Left colon (tissue), 2 donors: ENCODE measurements at places on chromosomes 11 and 22.

DNA sequence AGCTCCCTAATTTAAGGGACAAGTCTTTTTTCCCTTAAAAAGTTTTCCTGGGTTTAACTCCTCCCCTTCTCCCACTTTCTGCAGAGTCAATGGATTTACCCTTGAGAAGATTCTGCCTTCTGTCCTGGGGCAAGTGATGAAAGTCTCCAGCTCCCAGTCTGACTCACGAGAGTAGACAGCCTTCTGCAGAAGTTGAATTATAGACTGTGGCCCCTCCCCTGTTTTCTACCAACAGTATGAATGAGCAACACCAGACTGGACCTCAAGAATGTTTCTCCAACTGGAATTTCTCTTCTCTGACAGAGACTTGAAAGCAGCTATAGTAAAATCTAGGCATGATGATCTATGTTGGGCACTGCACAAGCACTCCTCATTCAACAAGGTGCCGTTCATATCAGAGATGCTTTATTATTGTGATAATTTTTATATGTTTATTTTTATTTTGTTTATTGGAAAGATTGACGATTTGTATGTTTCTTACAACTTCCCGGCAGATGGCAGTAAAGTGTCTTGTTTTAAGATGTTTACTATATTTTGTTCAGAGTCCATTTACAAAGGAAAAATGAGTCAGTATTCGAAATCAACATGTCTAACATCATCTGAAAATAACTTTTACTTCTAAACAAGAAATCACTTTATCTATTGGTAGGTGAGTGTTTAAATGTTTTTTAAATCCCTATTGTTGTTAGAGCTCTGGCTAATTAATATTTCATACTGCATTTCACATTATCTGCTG, 56.6 kb downstream of the LMO2 start:
- no peak for DNase-seq

- no peak for DNase-seq
Observed at GRCh38 chr11:32139896-32140520, 49.1 kb downstream of the RCN1 start.

GRCh38 chr11:93034031-93034722, 64.7 kb downstream of the MTNR1B start:
- DNase-seq = no peak

DNA sequence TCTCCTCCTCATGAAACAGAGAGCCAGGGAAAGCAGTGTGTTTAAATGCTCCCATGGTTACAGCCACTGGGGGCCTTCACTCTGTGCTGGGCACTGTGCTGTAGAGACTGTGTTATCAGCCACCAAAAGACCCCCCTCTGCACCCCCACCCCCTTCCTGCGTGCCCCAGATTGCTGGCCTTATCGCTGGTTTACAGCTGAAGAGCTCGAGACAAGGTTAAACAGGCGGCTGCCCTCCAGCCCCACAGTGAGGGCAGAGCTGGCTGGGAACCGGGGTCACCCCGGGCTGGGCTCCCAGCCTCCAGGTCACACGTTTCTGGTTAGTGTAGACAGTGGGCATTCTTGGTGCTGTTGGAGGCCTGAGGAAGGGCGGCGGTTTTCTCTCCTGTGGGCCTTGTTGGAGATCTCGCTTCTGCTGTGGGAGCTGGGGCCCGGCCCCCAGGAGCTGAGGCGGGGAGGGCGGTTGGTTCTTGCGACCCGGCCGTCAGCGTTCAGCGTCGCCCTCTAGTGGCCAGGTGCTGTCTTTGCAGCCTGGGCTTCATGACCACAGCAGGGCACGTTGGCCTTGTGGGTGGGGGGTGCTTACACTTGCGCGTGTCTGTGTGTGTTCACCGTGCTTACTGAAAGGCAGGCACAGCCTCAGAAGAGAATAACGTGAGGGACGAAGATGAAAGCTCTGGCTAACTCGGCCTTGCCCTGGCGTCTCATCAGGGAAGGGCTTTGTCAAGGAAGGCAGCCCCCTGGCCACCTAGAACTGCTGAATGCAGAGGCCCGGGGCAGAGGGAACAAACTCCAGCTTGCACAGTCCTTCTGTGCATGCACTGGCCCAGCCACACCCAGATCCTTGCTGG, 40.8 kb downstream of the TBC1D22A start:
- DNase-seq = peak; percentile 56

GRCh38 chr11:57729479-57729878, 11.8 kb upstream of the SELENOH start:
- no peak for DNase-seq

DNA sequence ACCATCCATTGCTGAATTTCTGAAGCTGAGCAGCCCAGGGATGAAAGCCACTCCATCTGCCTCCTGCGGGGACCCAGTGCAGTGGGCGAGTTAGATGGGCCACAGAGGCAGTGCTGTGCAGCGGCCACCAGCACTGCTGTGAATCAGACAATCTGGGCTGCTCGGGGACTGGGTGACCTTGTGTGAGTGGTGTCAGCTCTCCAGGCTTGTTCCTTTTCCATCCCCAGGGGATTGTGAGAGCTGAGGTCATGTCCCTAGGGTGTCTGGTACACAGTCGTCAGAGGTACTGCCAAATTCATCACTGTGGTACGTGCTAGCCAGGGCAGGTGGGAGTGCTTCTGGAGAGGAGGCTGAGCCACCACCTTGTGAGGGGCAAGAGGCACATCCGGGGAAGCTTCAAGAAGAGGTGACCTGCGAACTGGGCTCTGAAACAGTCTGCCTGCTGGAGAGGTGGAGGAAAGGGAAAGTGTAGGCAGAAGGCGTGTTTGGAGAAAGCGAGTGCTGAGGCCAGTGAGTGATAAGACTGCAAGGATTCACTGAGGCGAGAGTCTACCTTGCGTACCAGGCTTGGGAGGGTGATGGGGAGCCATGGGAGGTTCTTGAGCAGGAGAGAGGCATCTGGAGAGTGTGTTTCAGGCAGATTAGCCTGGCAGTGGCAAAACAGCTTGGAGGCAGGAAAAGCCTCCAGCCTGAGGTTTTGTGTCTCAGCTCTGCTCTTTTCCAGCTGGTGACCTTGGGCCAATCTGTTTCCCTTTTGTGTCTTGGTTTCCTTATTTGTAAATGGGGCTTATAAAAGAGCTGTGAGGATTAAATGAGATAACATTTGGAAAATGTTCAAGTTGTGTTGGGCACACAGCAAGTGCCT, 22.7 kb downstream of the CACNA1I start:
- no peak for DNase-seq

DNA sequence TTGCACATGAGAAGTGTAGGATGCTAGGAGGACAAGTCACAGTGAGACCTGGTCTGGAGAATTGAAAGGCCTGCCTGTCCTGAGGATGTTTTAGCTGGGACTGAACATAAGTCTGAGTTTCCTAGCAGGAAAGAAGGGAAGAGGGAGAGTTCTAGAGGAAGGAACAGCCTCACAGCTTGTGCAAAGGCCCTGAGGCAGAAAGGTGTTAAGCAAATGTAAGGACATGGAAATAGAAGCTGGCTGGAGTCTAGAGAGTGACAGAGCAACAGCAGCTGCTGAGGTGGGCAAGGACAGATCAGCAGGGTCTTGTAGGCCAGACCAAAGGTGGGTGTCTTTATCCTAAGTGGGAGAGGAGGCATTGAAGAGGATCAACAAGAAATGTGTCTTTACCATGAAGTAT, 210.9 kb upstream of the E2F8 start:
- no peak for DNase-seq

DNA sequence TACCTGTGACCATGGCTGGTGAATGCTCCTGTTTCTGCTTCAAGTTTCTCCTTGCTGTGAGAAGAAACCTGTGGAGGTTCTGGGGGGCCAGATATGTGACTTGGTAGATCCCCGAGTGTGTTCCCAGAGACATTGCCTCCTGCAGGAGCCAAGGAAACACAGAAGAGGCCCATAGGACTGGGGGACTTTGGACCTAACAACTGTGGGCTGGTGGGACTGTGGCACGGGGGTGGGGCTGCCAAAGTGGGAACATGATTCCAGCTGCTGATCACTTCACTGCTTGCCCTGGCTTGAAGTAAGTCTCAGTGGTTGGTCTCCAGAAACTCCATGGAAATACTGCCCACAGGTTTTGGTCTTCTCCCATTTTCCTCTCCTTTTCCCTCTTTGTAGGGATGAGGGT, 4.1 kb upstream of the NR1H3 start:
- no peak for DNase-seq

DNA sequence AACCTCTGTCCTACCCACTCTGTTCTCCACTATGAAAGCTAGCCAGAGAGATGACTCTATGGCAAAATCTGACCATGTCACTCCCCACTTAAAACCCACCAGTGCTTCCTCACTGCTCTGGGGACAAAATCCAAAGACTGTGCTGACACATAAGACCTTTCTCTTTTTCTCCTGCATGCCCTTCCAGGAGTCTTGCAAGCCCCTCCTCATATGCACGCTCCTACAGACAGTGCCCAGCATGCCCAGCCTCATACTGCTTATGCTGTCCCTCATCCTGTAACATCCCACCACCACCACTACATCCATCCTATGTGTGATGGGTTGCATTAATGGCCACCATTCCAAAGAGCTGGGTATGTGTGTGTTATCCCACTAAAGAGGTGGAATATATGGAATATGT, 118.3 kb downstream of the BUD13 start:
- DNase-seq = no peak

GRCh38 chr22:17566776-17567175, 3.5 kb downstream of the SLC25A18 start:
- no peak for DNase-seq

GRCh38 chr22:24049978-24050377, 38.9 kb downstream of the CABIN1 start:
- no peak for DNase-seq
